Osteoblast (primary cell): ENCODE measurements at places on chromosomes 16 and 17.

- H3K27ac ChIP-seq: no peak overlapping the region
- H3K36me3 ChIP-seq: no peaks in the 10 kb centered on the region
- no peaks in the 10 kb centered on the region for H3K27me3 ChIP-seq
- no peak for DNase-seq
- no peaks in the 10 kb centered on the region for H3K4me1 ChIP-seq
- H3K4me3 ChIP-seq: no peak overlapping the region
Measured at GRCh38 chr16:88508376-88508867, 55.3 kb downstream of the ZFPM1 start.

DNA sequence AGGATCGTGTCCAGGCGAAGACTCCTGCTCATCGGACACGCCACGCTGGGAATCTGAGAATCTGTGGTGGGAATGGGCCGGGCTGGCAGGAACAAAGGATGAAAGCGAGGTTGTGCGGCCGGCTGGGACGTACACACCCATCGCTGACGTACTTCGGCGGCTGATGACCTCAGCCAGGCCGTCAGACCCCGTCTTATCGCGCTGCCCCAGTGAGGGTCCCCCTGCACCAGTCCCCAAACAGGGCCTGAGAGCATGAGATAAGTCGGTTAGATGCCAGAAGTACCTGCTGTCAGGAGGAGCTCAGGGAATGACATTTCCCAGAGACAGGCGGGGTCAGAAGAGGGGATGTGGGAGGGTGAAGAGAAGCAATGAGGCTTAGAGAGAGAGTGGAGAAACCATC is 16.0 kb upstream of the SP6 start:
- no peak overlapping the region for H3K27ac ChIP-seq
- no peaks in the 10 kb centered on the region for H3K36me3 ChIP-seq
- peak; percentile 49 for DNase-seq
- peaks cover 17% of the 10 kb centered on the region for H3K27me3 ChIP-seq

- H3K4me1 ChIP-seq: peaks cover 8% of the 10 kb centered on the region
- no peak for DNase-seq
- H3K36me3 ChIP-seq: no peaks in the 10 kb centered on the region
- no peak overlapping the region for H3K4me3 ChIP-seq
- no peaks in the 10 kb centered on the region for H3K27me3 ChIP-seq
Measured at GRCh38 chr17:37294888-37295287, 80.9 kb upstream of the C17orf78 start.

DNA sequence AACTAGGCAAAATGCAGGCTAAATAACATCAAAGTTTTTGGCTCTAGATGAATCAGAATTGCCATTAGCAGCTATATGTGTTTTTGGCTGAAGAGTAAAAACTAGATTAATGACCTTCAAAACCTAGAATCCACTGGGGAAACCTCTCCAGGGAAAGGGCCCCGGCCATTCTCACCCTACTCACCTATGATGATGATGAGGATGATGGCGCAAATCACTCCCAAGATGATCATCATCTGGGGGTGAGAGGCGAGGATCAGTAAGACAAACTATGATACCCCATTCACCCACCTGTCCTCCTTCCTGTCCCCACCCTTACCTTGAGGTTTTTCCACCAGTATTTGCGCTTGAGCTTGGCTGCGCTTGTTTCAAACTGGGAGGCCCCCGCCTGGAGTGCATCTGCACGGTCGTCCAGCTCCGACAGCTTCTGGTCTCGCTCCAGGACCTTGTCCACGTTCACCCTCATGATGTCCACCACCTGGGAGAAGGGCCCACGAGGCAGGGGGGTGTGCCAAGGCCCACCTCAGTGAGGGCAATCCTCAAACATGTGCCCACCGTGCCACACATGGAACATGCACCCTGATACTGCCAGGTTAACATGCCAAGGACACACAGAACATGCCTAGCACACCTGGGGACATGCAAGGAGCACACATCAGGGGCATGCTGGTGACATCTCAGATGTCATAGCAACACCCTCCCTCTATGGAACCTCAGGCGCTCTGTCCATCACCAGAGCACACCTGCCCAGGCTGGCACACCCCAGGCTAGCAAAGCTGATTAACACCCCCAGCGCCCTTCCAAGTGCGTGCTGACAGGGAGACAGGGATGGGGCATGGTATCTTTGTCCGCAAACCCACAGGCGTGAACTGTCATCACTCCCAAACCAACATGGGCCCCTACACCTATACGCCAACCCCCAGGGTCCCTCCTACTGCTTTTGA is 1.2 kb downstream of the VAMP2 start:
- no peaks in the 10 kb centered on the region for H3K27me3 ChIP-seq
- H3K4me1 ChIP-seq: peaks cover 41% of the 10 kb centered on the region
- H3K27ac ChIP-seq: peak overlapping the region; percentile 96

GRCh38 chr17:31015639-31016038 is 44.8 kb downstream of the RNF135 start:
- H3K4me3 ChIP-seq: no peak overlapping the region
- no peak overlapping the region for H3K27ac ChIP-seq
- peaks cover 11% of the 10 kb centered on the region for H3K4me1 ChIP-seq
- no peaks in the 10 kb centered on the region for H3K27me3 ChIP-seq
- no peak for DNase-seq
- H3K36me3 ChIP-seq: no peaks in the 10 kb centered on the region

DNA sequence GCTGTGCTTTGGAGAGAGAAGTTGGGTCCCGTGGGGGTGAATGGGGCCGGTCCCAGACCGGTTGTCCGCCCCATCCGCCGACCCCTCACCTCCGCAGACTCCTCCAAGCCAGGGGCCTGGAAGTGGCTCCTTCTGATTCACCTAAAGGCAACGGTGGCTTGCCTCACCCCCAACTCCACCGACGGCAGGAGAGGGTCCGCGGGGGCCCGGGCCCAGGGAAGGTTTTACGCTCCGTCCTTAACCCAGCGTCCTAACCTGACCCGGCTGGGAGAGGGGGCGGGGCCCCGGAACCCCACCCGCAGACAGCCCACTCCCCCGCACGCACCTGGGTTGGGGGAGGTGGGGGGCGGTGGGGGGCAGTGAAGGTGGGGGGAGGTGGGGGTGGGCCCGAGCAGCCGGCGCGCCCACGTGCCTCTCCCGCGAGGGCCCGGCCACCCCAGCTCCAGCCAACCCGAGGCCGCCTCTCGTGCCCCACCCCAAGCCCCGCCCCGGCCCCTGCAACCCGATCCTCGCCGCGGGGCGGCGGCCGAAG is 12.7 kb upstream of the CD300A start:
- no peak for DNase-seq
- H3K27me3 ChIP-seq: peaks cover 10% of the 10 kb centered on the region
- no peaks in the 10 kb centered on the region for H3K36me3 ChIP-seq

DNA sequence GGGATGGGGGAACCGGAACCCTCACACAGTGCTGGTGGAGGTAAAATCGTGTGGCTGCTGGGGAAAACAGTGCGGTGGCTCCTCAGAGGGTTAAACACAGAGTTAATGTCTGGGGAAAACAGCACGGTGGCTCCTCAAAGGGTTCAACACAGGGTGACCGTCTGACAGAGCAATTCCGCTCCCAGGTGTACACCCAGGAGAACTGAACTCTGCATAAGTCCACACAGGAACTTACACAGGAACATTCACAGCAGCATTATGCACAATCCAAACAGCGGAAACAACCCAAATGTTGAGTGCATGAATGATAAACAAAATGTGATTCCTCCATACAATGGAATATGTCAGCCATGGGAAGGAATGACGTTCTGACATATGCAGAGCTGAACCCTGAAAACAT is 51.4 kb downstream of the CCDC57 start:
- no peak overlapping the region for H3K27ac ChIP-seq
- H3K36me3 ChIP-seq: peaks cover 29% of the 10 kb centered on the region
- no peaks in the 10 kb centered on the region for H3K4me1 ChIP-seq
- no peak overlapping the region for H3K4me3 ChIP-seq
- DNase-seq: no peak

- H3K4me3 ChIP-seq: no peak overlapping the region
- peaks cover 47% of the 10 kb centered on the region for H3K27me3 ChIP-seq
- H3K4me1 ChIP-seq: no peaks in the 10 kb centered on the region
- H3K36me3 ChIP-seq: no peaks in the 10 kb centered on the region
- no peak overlapping the region for H3K27ac ChIP-seq
- no peak for DNase-seq
Measured at GRCh38 chr16:88522276-88522949, 47.8 kb upstream of the ZC3H18 start.

GRCh38 chr17:21330436-21331160 is 45.6 kb upstream of the KCNJ12 start:
- no peak overlapping the region for H3K4me3 ChIP-seq
- no peak overlapping the region for H3K27ac ChIP-seq
- H3K27me3 ChIP-seq: no peaks in the 10 kb centered on the region
- no peak for DNase-seq
- no peaks in the 10 kb centered on the region for H3K36me3 ChIP-seq

DNA sequence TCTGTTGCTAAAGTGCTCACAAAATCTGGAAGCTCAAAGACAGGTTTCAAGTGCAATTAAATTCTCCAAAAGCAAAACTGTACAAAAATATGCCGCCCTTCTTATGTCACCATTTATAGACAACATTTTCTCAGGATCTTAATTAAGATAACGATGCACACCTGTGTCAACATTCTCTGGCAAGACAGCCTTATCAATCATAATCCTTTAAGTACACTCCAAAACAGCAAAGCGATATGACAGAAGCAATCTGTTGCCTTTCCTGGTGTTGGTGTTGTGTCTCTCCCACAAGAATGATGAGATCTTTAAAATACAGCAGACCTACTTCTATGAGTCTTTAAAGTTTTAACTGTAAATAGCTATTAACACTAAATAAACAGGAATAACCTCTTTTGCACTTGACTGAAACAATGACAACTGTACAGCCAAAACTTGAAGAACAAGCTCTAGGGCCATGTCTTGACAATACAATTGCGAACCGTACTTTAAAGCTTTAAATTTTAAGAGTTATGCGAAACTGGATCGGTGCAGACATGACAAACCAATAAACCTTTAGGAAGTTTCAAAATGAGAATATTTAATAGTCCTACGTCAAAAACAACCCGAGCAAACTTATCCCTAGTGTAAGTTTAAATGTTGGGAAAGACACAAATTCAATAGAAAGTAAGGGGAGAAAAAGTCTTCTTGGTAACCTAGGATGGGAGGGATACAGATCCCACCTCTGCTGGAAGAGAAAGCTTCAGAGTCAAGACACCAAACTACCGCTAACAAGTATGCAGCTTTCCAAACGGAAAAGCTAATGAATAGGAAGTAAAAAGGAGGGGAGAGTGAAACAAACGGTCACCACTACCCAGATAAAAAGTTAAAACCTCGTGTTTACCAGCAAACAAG is 3.3 kb upstream of the IRX5 start:
- DNase-seq: no peak
- no peaks in the 10 kb centered on the region for H3K27me3 ChIP-seq
- H3K36me3 ChIP-seq: peaks cover 6% of the 10 kb centered on the region
- H3K27ac ChIP-seq: peak overlapping the region; percentile 41
- peaks cover 35% of the 10 kb centered on the region for H3K4me1 ChIP-seq

- H3K27ac ChIP-seq: peak overlapping the region; percentile 81
- H3K36me3 ChIP-seq: no peaks in the 10 kb centered on the region
- DNase-seq: peak; percentile 94
- H3K4me1 ChIP-seq: peaks cover 49% of the 10 kb centered on the region
- no peak overlapping the region for H3K4me3 ChIP-seq
Measured at GRCh38 chr17:77316191-77316641, 175.4 kb downstream of the SEC14L1 start.

DNA sequence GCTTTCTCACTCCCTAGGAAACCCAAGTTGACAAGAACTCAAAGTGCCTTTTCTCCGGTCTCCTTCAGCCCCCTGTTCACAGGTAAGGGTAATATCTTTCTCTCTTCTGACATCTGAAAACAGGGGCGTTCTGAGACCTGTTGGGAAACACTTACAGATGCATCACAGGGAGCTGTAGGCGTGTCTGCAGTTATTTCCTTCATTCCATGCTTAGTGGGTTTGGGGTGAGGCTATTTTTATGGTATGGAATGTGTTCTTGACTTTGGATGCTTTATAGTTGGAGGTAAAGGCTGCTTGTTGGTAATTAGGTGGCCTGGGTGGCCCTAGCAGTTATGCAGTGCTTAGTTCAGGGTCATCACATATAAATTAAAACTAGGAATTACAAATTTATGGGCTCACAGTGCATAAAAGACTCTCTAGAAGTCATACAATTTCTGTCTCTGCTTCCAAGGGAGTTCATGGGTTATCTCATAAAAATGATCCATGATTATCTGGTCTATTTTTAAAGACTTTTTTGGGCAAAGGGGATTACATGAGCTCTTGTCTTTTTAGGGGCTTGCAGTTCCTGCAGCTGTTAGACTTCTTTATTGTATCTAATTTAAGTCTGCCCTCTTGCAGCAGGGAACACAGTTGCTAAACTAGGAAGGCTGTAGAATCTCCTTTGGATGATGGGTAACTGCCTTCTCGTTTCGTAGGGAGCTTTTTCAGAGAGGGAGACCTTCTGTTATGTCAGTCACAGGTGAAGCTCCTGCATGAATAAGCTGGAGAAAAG is 10.2 kb downstream of the SOCS7 start:
- no peak overlapping the region for H3K27ac ChIP-seq
- peaks cover 23% of the 10 kb centered on the region for H3K4me1 ChIP-seq
- H3K4me3 ChIP-seq: no peak overlapping the region
- H3K36me3 ChIP-seq: peaks cover 9% of the 10 kb centered on the region
- no peaks in the 10 kb centered on the region for H3K27me3 ChIP-seq
